ENCODE measurements at places on chromosomes 5 and 9.

DNA sequence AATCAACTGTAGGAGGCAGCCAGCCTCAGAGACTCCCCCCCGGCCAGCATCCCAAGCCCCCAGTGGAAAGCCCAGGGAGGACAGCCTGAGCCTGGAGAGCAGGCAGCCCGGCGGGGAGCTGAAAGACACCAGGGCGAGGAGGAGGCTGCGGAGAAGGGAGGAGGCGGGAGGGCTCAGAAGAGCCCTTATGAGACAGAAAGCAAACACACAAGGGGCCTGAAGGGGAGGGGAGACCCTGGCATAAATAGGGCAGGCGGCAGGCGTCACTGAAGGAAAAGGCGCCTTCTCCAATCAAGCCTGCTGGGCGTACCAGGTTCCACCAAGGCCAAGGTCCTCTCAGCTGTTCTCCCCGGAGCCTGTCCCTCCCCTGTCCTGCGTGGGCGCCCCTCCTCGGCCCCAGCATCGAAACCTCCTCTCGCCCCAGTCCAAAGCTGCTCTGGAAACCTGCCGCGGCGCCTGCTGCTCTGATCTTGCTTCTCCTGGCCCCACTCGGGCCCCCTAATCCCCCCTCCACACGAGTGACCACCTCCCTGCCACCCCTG, 1.3 kb downstream of the SLC9A3 start:
- no peak for DNase-seq

- no peak for DNase-seq
These were observed 31.9 kb downstream of the THBS4 start for GRCh38 chr5:80067016-80067415.

GRCh38 chr9:104240890-104241289, 146.8 kb downstream of the SMC2 start:
- DNase-seq = no peak

DNA sequence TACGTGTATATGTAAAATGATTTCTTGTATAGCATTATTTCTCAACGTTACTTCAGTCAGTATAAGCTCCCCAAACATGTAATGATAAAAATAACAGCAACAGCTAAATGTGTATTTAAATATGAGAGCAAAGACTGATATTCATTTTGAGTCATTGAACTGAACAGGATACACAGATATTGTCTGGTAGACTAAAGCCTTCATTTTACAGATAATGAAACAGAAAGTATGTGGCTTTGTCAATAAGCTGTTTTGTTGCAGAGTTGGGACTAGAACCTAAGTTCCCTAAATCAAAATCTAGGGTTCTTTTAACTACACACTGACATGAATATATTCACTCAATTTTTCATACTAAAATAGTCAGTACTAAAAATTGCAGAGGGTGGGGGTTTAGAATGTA, 80.4 kb upstream of the MARCHF11 start:
- DNase-seq = no peak

DNA sequence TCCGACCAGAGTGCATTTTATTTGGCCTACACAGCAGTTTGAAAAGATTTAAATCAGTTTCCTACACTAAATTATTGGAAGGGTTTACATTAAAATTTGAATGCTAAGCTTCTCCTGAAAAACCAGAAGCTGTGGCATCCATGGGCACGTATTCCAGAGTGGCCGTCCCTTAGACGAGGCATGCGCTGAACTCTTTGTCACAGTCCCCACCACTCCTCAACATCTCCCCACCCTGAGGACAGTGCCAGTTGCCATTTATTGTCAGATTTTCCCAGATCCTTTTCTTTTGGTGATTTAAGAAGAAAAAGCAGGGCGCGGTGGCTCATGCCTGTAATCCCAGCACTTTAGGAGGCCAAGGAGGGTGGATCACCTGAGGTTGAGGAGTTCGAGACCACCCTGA, 39.9 kb upstream of the UNC5A start:
- DNase-seq = no peak

DNA sequence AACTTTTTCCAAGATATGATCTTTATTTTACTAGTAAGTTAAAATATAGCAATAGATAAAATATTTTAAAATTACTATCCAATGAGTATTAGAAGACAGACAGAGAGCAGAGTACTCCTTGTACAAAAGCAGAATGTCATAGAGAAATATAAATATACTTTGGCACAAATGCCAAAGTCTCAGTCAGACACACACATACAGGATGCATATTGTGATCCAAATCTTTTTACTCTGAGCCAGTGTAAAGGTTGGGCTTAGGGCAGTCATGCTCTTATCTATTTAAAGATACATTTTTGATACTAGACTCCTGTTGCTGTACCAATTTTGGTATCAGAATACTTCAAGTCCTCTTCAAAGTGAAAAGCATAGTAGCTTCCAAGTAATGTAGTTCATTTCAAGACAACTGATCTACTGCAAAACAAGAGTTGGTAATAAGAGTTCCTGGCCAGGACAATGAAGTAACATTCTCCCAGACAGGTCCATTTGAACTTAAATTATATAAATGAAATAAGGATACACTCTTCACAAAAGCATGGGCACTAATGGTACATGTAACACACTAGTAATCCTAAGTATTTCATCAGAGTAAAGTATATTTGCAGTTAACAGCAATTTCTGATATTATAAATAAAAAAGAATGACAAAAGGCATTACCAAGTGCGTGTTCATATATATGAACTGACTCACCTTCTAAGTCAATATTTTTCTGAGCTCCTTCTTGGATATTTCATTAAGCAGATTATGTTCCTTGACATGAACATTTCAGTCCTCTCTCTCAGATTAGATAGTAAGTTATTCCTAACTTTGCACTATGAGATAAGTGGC, 10.5 kb downstream of the PFDN1 start:
- DNase-seq = no peak

- no peak for DNase-seq
These were observed 350.5 kb downstream of the ADGRV1 start for GRCh38 chr5:90909101-90909503.

GRCh38 chr5:41356786-41357185, 143.5 kb upstream of the C6 start:
- DNase-seq = no peak

DNA sequence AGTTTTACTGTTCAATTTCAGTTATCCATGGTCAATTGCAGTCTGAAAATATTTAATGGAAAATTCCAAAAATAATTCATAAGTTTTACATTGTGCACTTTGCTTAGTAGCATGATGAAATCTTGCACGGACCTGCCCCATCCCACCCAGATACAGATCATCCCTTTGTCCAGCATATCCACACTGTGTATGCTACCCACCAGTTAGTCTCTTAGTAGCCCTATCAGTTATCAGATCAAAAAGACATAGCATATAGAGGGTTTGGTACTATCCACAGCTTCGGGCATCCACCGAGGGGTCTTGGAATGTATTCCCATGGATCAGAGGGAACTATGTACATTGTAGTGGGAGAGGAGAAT, 97.7 kb downstream of the SLC44A1 start:
- DNase-seq = no peak

DNA sequence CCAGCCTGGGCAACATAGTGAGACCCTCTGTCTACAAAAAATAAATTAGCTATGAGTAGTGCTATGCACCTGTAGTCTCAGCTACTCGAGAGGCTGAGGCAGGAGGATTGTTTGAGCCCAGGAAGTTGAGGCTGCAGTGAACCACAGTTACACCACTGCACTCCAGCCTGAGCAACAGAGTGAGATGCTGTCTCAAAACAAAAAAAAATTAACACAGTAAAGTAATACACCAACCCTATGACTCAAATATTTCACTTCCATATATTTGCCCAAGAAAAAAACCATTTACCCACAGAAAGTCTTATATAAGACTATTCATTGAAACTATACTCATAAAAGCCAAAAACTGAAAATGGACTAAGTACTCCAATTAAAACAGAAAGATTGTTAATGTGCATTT, 16.2 kb downstream of the SMIM23 start:
- DNase-seq = no peak

DNA sequence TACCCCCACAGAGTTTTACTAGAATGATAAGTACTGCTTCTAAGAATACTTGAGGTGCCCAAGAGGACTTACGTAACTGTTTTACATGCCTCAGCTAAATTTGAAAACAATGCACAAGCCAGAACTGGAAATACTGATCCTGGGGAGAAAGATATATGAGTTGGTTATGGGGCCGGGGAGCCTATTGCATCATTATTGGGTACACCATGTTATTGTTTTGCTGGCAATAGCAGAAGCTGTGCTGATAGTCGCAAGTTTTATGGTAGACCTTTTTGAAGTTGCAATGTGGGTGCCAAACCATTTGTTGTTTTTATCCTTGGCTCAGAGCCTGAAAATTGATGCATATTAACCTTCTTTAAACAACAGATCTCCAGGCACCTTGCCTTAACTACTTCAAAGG, 108.4 kb upstream of the DHFR start:
- DNase-seq = no peak

DNA sequence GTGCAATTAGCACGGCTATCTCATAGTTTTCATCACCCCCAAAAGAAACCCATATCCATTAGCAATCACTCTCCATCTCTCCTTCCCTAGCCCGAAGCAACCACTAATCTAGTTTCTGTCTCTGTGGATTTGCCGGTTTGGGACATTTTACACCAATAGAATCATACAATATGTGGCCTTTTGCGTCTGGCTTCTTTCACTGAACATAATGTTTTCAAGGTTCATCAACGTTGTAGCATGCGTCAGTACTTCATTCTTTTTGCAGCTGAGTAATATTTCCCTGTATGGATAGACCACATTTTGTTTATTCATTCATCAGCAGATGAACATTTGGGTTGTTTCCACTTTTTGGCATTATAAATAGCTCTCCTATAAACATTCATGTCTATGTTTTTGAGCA, 75.4 kb upstream of the TBC1D2 start:
- no peak for DNase-seq

DNA sequence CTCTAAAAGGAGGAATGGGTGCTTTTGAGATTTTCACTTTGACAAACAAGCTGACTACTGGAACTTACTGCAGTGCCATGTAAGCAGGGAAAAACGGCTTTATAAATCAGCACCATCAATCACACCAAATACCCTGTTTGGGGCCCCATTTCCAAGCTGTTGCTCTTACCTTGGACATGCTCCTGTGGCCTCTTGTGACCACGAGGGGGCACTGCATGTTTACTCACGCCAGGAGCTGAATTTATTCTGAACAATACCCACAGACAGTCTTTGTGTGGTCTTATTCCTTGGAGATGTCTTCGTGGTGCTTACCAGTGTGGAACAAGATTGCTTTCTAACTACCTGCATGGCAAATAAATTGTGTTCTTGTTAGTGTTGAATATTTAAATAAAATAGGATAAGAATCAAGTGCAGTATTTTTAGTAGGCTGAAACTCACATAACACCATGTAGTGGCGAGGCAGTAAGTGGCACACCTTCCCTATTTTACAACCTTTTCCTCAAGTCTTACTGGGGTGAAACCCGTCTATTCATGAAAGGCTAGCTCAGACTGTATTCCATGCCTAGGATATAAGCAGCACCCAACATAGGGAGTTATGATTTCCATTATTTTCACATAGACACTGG, 155.5 kb upstream of the NMUR2 start:
- DNase-seq = peak; percentile 18

DNA sequence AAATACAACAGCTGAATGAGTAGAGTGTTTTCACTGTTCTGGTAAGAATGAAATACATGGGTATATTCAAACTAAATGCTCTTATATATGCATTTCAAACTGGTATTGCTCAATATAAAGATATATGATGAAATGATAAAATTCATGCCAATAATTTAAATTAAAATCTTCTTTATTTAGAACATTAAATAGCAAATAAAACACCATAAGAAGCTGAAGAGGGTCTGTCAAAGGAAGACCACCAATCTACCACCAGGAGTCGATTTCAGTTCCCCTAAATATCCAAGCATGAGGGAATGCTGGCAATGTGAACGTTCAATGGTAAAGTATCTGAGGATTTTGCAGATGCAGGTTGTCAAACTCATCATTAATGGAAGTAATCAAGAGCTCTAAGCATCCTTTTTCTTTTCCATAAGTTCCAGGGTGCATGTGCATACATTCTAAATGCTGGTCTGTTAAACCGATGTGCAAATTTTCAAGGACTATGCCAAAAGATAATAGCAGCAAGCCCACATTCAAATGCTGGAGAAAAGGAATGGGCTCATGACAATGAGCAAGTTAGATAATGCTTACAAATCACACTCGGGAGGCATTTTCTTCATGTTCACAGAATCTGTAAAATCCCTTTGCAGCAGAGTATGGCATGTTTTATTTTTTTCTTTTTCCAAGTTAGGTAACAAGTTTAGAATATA, 118.8 kb upstream of the MTAP start:
- DNase-seq = peak; percentile 56

DNA sequence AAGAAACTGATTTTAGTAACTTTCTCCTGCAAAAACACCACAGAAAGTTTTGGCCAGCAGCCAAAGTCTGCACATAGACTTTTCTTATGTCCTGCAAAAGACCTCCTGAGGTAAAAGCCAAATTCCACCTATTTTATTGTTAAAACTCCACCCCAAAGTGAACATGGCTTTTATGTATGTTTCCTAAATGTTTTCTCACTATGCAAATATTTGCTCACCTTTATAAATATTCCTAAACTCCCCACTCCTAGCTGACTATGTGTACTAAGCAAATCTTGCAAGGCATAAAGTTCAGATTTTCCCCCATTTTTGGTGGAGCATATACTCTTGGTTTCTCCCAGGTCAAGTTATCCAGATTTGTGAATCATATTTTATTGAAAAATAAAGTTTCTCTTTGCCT, 446.2 kb downstream of the DNAH5 start:
- DNase-seq = no peak

DNA sequence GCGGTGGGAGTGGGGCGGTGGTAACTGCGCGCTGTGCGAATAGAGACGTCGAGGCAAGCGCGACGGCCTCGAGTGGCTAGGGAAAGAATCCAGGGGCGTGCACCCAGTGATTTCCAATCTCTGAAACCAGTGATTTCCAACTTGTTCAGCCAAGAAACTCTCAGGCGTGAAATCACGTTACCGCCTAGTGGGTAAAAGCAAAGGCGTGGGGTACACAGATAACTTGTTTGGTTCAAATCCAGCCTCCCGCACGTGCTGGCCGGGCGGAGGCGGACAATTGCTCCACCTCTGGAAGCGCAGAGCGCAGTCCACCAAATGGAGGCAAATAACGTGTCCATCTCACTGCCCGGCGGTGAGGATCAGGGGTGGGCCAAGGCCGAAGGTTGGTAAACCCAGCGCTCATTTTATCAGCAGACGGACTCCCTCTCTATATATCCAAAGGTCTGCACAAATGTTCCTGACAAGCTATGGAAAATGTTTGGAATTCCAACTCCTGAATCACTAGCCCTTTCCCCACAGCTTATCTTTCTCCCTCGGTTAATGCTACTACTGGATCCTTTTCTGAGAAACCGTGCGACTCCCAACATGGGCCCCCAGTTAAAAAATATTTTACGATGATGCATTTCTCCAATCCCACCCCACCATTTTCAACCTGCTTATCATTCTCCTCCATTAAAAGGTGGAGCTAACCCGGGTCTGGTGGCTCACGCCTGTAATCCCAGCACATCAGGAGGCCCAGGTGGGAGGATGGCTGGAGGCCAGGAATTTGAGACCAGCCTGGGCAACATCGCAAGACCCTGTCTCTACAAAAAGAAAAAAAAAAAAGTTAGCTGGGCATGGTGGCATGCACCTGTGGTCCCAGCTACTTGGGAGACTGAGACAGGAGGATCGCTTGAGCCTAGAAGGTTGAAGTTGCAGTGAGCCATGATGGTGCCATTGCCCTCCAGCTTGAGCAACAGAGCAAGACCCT, 950 bp upstream of the FNBP1 start:
- DNase-seq = no peak
